ENCODE measurements at places on chromosomes 13 and 19. TPM values are rescaled to one million over a fixed set of nuclear protein-coding genes. Genes with fewer than 3 reads are reported as not detected.
A peak's percentile ranks its signal among the peaks of the same experiment; 100 is the strongest.

Gene ADPRHL1
- total RNA-seq, result 0.56 TPM

Gene CBLC
- not detected for total RNA-seq

Gene KRTDAP
- total RNA-seq, result not detected

Gene ARRDC5
- total RNA-seq, result 0.12 TPM

Gene FSD1
- total RNA-seq, result 7.8 TPM

Gene PSG3
- not detected for total RNA-seq

Gene METTL21C
- total RNA-seq, result not detected

Gene TMPRSS9
- not detected for total RNA-seq

Gene LRCH1
- 16.9 TPM for total RNA-seq

Gene GAS6
- 1.5 TPM for total RNA-seq

- no peak for DNase-seq
Observed at GRCh38 chr19:17303940-17304267, 679 bp upstream of the ABHD8 start.

- no peak for DNase-seq
Observed at GRCh38 chr13:43698758-43699157, 88.0 kb downstream of the ENOX1 start.

- no peak for DNase-seq
Observed at GRCh38 chr19:7603919-7604318, 8.3 kb downstream of the CAMSAP3 start.

DNA sequence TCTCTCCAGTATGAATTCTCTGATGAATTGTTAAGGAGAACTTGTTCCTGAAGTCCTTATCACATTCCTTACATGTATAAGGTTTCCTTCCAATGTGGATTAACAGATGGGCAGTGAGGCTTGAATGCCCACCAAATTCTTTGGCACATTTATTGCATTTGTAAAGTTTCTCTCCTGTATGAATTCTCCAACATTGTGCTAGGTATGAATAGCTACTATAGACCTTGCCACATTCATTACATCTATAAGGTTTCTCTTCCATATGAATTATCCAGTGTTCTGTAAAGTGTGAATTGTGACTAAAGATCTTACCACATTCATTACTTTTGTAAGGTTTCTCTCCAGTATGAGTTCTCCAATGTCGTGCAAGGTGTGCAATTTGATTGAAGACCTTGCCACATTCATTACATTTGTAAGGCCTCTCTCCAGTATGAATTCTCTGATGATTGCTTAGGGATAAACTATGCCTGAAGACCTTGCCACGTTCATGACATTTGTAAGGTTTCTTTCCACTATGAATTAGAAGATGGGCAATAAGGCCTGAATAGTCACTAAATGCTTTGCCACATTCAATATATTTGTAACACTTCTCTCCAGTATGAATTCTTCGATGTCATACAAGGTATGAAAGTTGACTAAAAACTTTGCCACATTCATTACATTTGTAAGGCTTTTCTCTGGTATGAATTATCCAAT lies 20.4 kb downstream of the ZNF578 start:
- no peak for DNase-seq

DNA sequence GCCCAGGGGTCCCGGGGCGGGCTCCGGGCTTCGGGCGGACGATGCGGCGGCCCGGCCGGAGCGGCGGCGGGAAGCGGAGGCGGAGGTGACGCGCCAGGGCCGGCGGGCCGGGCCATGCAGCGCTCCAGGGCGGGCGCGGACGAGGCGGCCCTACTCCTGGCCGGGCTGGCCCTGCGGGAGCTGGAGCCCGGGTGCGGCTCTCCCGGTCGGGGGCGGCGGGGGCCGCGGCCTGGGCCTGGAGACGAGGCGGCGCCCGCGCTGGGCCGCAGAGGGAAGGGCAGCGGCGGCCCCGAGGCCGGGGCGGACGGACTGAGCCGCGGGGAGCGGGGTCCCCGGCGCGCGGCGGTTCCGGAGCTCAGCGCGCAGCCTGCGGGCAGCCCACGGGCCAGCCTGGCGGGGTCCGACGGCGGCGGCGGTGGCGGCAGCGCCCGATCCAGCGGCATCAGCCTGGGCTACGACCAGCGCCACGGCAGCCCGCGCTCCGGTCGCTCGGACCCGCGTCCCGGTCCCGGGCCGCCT lies 362 bp downstream of the WTIP start:
- no peak for DNase-seq

GRCh38 chr13:29227576-29227975 lies 367.9 kb downstream of the SLC7A1 start:
- no peak for DNase-seq

DNA sequence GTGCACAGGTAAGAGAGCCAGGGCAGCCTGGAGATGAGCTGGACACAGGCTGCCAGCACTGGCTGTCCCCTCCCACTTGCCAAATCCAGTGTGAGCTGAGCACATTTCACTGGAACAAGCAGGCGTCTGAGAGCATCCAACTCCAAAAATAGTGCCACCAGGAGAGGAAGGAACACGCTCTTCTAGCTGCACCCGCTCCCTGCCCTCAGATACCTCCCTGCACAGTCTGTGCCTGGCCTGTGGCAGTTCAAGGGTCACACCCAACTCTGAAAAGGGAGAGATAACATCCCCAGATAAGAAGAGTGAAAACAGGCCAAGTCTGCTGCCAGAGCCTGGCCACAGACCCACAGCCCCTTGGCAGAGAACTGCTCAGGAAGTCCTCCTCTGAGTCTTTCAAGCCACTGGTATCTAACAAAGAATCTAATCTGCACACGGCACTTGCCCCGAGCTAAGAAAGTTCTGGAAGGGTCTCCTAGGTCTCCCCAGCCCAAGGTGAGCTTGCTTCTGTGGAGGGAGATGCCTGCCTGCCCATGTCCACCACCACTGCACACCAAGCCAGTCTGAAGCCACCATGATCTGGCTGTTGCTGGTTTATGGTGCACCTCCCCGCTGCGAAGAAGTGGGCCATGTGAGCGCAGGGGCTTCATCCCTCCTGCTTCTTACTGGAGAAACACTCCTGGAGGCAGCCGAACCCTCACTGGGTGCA lies 14.7 kb downstream of the ELL start:
- peak; percentile 49 for DNase-seq

GRCh38 chr13:75652726-75653125 lies 16.6 kb downstream of the LMO7 start:
- no peak for DNase-seq

DNA sequence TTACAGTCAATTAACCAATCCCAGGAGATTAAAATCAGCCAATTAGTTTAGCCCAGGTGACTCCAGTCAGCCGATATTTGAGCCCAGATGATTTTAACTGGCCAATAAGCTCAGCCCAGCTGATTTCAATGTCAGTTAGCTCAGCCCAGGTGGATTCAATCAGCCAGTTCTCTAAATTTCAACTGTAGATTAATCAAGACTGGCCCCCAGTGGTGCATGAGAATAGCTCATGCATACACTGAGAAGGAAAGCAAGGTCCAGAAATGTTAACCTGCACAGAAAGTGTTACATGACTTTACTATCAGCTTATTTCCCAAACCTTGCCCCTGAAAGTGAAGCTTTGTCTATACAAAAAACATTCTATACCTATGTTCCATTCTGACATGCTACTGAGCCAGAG lies 55.4 kb upstream of the ZNF724 start:
- no peak for DNase-seq

DNA sequence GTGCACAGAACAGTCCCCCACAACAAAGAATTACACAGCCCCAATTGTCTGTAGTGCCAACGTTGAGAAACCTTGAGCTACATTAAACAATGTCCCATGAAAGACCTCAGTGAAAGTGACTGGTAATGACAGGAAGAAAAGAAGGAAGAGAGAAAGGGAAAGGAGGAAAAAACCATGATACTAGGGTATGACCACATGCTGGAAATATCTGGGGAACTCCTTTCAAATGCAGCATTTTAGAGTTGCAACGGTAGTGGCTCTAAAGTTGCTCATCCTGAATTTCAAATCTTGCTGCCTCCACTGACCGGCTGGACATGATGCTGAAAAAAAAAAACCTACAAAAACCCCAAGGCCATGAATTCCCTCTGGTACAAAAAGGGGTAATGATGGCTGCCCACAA lies 26.5 kb downstream of the FPR3 start:
- DNase-seq, result no peak

- peak; percentile 22 for DNase-seq
Observed at GRCh38 chr13:97855570-97856303, 97.7 kb upstream of the IPO5 start.

DNA sequence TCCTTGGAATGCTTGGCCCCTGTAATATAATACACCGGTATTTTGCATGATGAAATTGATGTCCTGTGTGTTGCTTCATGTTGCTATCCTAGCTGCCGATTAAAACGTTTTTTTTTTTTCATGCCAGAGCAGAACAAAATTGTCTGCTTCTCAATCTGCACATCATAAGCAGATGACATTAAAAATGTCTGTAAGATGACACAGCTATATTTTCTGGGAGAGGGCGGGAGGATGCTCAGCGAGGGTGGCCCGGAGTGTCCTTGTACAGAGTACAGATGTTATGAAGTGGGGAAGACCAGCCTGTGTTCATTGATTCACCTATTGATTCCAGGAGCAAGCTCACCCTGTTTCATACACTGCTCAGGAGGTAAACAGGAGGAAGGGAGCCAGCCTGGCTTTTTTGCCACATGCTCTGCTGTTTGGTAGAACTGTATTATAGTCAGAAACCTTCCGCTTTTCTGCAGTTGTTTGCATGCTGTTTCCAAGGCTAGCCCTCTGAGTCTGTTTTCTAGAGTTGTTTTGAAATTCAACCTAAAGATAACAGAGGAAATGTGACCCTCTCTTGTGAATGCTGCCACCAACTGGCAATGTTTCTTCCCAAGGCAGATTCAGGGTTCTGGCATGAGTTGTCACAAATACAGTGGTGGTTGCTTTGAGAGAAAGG lies 4.7 kb upstream of the IRS2 start:
- DNase-seq, result peak; percentile 40

GRCh38 chr13:45592758-45593157 lies 22.8 kb downstream of the ERICH6B start:
- no peak for DNase-seq

- no peak for DNase-seq
Observed at GRCh38 chr19:46460981-46461380, 10.4 kb downstream of the PNMA8A start.

GRCh38 chr13:72390909-72391308 lies 336.5 kb downstream of the MZT1 start:
- DNase-seq, result no peak

DNA sequence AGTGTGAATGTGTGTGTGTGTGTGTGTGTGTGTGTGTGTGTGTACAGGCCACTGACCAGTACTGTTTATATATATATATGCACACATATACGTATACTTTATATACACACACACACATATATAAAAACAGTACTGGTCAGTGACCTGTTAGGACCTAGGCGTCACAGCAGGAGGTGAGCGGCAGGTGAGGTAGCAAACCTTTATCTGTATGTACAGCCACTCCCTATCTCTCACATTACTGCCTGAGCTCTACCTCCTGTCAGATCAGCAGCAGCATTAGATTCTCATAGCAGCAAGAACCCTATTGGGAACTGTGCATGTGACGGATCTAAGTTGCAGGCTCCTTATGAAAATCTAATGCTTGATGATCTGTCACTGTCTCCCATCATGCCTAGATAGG lies 34.5 kb downstream of the TBC1D4 start:
- no peak for DNase-seq

GRCh38 chr13:99657848-99658260 lies 156.6 kb downstream of the TM9SF2 start:
- peak; percentile 37 for DNase-seq

GRCh38 chr13:30753030-30753616 lies 17.8 kb downstream of the ALOX5AP start:
- no peak for DNase-seq

DNA sequence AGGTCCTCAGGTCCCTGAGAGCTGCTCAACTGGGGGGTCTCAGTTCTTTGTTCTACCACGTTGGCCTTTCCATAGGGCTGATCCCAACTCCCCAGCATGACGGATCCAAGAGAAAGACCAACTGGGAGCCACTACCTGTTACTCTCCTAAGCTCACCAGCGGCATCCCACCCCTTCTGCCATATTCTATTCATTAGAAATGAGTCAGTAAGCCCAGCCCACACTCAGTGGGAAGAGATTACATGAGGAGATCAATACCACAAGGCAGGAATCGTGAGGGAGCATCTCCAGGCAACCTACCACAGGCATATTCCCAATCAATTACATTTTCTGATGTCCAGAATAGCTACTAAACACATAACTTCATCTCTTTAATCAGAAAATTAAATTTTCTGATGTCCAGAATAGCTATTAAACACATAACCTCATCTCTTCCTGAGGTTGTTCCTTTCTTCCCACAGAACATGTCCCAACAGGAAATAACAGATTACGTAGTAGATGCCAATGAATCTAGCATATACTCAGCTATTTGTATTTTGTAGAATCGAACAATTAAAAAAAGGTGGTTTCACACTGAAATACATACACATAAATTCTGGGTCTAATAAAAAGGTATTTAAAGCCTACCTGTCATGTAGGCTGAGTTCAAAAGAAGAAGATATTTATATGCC lies 708.1 kb upstream of the ARGLU1 start:
- no peak for DNase-seq

- DNase-seq, result no peak
Observed at GRCh38 chr19:42091742-42092141, 15.8 kb downstream of the ZNF574 start.

- DNase-seq, result no peak
Observed at GRCh38 chr13:98050041-98050466, 92.8 kb upstream of the FARP1 start.

DNA sequence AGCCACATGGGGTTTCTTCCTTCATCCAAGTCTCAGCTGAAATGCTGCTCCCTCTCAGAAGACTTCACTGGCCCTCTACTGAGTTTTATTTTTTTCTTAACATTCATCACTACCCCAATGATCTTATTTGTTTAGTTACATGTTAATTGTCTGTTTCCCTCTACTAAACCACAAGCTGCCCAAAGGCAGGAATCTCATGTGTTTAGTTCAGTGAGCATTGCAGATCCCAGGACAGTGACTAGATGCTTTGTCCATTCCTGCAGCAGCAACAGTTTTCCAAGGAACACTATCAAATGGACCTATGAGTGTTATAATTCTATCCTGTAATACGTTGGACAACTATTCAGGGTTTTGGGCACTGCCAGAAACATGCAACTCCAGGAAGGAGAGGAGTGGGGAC lies 93.1 kb downstream of the RNASEH2B start:
- DNase-seq, result no peak

DNA sequence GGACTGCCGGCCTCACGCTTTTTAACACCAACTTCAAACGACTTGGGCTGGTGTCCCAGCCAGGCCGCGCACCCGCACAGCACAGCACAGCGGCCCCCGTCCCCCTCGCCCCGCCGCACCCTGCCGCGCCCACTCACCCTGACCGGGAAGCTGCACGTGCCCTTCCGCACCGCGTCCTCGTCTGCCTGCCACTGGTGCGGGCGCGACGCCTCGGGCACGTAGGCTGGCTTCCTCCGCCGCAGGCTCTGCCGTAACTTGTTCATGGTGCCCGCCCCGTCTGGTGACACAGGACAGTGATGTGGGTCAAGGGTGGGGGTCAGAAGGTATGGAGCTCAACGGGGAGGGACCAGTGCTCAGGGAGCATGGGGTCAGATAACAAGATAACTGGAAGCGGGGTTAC lies 6.2 kb downstream of the NUMBL start:
- no peak for DNase-seq

GRCh38 chr13:99500839-99501183 lies 461 bp upstream of the TM9SF2 start:
- DNase-seq, result no peak

Measured in activated CD4-positive, alpha-beta memory T cell treated with anti-CD3 and anti-CD28 coated beads for 36 hours (primary cell).